ENCODE measurements at places on chromosomes 7 and 10.

- DNase-seq = no peak
Measured at GRCh38 chr7:67470256-67470751, 473.7 kb downstream of the TYW1 start.

DNA sequence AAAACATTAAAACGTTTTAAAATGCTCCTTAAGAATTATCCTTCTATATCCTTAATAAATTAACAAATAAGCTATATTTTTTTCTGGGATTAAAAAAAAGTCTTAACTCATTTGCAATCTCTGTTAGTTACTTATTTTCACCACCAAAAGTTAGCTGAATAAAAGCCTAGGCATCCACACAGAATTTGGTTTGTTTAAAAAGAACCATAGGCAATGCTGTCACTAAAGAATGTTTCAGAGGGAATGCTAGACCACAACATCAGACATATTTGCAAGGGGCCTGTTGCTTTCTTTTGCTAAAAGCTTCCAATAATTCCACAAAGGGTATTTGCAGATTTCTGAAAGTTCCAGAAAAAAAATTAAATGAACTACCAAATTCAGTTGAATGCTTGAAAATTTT, 244.2 kb downstream of the POU6F2 start:
- DNase-seq = no peak

GRCh38 chr7:68014031-68014736, 1017.6 kb downstream of the TYW1 start:
- no peak for DNase-seq

- no peak for DNase-seq
Measured at GRCh38 chr10:21529032-21529910, 3.8 kb upstream of the SKIDA1 start.

- no peak for DNase-seq
Measured at GRCh38 chr7:84069999-84070500, 124.5 kb downstream of the SEMA3A start.

DNA sequence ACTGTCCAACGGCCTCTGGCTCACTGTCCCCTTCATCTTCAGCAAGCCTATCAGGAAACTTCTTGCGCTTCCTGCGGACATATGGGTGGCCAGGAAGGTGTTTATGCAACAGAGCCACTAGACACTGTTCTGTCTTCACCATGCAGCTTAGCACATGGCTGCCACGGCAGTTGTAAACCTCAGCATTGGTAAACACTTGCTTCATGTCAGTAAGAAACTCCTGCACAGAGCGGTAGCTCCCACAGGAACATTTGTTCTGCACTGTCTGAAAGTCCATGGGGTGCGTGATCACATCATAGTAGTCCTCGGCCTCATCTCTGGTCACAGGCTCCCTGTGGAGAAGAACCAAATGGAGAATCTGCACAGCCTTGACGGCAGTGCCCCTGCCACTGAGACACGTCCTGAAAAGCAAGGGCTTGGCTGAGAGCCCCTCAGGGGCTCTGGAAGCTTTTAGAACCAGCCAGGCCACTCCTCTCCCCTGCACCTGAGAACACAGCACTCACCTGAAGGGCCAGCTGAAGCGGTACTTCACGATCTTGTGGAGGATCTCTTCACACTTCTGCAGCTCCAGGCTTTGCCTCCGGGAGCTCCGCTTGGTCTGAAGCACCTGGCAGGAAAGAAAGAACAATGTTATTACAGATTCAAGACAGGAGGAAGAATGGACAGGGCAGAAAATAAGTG, 8.8 kb downstream of the FZD9 start:
- no peak for DNase-seq

DNA sequence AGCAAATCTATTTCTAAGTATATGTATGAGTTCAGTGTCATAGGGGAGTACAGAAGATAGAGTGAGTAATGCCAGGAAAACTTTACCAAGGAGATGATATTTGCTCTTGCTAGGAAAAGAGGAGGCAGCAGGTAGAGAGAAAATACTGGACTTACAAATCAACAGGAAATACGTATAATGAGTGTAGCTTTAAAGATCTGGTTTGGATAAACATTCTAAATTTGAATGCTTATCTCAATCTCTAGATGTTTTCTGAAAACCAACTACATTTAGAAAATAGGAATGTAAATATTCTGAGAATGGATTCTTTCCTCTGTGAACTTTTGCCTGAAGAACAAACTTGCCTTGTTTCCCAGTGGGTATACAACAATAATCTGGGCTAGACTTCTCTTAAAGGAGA, 46.9 kb upstream of the GNAI1 start:
- DNase-seq = no peak

- no peak for DNase-seq
Measured at GRCh38 chr7:130350945-130351790, 6.6 kb downstream of the CPA5 start.

- DNase-seq = no peak
Measured at GRCh38 chr10:132517951-132518521, 19.6 kb upstream of the INPP5A start.

DNA sequence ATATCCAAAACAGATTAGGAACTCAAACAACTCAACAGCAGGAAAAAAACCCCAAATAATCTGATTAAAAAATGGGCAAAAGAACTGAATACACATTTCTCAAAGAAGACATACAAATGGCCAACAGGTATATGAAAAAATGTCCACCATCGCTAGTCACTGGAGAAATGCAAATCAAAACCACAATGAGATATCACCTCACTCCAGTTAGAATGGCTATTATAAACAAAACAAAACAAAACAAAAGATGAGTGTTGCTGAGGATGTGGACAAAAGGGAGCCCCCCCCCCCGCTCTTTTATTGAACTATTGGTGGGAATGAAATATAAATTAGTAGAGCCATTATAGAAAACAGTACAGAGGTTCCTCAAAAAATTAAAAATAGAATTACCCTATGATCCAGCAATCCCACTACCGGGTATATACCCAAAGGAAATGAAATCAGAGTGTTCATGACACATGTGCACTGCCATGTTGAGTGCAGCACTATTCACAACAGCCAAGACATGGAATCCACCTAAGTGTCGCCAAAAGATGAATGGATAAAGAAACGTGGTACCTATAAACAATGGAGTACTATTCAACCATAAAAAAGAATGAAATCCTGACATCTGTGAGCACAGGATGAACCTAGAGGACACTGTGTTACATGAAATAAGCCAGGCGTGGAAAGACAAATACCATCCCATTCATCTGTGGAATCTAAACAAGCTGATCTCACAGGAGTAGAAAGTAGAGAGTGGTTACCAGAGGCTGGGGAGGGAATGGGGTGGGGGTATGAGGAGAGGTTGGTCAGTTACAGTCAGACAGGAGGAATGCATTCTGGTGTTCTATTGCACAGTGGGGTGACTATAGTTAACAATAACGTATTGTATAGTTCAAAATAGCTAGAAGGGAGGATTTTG, 78.1 kb upstream of the RHEB start:
- no peak for DNase-seq

DNA sequence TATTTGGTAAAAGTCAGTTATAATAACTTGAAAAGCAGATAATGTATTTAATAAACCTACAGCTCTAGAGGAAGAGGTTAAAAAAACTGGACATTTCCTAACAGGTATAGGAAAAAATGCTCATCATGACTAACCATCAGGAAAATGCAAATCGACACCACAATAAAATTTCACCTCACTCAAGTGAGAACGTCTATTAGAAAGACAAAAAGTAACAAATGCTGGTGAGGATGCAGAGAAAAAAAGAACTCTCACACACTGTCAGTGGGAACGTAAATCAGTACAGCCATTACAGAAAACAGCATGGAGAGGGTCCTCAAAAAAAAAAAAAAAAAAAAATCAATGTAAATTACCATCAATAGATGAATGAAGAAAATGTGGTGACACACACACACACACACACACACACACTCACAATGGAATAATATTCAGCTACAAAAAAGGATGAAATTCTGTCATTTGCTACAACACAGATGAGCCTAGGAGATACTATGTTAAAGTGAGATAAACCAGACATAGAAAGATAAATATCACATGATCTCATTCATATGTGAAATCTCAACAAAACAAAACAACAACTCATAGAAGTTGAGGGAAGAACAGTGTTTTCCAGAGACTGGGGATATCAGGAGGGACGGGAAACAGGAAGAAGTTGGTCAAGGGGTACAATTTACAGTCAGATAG, 20.1 kb downstream of the EPC1 start:
- no peak for DNase-seq

DNA sequence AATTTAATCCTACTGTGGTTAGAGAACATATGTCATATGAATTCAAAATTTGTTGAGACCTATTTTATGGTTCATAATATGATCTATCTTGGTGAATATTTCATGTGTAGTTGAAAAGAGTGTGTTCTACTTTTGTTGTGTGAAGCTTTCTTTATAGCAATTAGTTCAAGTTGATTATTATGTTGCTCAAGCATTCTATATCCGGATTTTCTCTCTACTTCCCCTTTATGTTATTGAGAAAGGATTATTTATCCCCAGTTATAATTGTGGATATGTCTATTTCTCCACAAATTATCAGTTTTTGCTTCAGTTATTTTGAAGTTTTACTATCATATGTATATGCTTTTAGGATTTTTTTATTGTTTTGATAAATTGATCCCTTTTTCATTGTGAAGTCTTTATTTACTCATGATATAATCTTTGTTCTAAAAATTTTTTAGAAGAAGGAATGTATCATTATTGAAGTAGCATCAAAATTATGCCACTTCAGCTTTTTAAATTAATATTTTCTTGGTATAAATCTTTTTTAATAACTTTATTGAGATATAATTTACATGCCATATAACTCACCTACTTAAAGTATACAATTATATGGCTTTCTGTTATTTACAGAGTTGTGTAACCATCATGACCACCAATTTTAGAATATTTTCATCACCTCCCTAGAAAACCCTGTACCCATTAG, 12.0 kb upstream of the MEST start:
- no peak for DNase-seq

DNA sequence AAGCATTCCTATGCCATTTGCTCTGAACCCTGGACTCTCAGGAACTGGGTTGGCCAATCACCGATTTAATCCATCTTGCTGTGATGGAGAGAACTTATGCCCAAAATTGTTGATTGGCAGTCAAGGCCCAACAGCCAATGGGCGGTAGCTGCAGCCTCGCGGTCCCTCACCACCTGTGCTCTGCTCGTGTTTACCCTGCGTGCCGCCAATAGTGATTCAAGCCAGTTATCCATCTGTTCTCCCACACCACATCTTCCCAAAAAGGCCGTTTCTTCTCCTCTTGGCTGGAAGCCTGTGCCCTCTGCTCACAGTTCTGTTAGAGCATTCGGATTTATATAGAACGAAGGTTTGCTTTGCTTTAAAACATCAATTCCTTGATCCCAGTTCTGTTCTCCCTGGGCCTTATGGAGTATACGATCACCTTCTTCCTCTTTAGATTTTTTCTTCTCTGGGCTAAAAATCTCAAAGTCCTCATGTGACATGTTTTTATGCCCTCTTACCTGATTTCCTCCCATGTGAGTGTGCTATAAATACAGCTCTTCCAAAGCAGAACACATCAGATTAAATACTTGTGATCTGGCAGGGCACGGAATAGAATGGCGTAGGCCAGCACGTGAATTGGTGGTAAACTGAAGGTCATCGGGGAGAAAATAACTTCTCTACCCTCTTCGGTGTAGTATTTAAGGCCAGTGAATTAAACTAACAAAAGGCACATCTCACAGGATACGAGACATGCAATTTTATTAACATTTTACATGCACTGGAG, 212.8 kb downstream of the NSUN6 start:
- no peak for DNase-seq

- DNase-seq = no peak
Measured at GRCh38 chr7:74299401-74299800, 10.2 kb downstream of the CLIP2 start.

DNA sequence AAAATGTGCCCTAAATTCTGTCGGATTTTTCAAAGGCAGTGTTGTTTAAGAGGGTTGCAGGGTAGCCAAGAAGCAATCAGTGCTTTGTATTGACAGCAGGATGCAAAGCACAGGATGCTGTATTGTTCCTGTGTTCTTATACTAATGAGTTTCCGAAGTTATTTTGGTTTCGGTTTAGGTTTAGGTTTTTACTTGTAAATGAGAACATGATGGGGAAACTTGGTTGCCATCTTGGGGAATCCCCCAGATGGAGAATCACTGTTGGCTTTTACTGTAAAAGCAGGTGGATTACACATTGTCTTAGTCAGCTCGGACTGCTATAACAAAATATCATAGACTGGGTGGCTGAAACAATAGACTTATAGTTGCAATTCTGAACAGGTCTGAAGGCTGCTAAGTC, 72.1 kb downstream of the INHBA start:
- DNase-seq = no peak

- DNase-seq = no peak
Measured at GRCh38 chr10:84837877-84838276, 509.5 kb downstream of the CCSER2 start.

DNA sequence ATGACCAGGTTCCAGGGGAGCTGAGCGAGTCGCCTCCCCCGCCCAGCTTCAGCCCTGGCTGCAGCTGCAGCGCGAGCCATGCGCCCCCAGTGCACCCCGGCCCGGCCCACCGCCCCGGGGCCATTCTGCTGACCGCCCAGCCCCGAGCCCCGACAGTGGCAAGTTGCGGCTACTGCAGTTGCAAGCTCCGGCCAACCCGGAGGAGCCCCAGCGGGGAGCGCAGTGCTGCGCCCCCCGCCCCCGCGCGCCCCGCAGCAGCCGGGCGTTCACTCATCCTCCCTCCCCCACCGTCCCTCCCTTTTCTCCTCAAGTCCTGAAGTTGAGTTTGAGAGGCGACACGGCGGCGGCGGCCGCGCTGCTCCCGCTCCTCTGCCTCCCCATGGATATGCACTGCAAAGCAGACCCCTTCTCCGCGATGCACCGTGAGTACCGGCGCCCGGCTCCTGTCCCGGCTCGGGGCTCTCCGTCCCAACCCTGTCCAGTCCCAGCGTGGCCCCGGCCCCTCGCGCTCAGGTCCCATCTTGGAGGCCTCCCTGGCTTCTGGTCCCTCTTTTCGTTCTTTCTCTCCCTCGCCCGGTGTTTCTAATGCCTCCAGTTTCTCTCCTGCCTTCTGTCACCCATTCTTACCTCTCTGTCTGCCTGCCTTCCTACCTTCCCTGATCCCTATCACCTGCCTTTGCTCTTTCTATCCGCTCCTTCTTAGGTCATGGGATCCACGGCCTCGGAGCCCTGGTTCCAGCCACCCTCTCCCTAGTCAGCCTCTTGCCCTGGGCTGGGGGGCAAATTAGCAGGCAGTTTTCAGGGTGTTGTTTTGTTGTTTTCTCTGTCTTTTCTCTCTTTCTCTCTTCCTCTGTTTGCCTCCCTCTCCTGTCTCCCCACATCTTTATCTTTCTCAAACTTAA, 751 bp downstream of the PAX2 start:
- no peak for DNase-seq

GRCh38 chr7:78080811-78081210, 282.2 kb downstream of the PHTF2 start:
- no peak for DNase-seq

DNA sequence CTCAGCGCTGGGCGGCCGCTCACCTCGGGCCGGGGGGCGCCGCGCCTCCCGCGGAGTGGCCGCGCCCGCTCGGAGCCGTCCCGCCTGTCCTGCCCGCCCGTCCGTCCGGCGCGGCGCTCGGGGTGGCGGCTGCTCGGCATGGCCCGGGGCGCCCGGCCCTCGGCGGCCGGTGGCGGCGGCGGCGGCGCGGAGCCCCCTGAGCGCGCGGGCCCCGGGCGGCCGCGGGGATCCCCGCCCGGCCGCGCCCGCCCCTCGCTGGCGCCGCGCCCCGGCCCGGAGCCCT, 338 bp downstream of the SDK1 start:
- DNase-seq = no peak

Data from T-helper 9 cell (primary cell).